CD8-positive, alpha-beta memory T cell (primary cell): ENCODE measurements at places on chromosomes 4 and X.

- DNase-seq, result no peak
Measured at GRCh38 chr4:73075832-73076231, 6.3 kb upstream of the COX18 start.

- no peak for DNase-seq
Measured at GRCh38 chr4:74189331-74190043, 31.6 kb downstream of the MTHFD2L start.

- DNase-seq, result no peak
Measured at GRCh38 chrX:132428896-132429295, 59.9 kb downstream of the MBNL3 start.

GRCh38 chr4:6742989-6743388 lies 27.0 kb downstream of the BLOC1S4 start:
- DNase-seq, result no peak

- DNase-seq, result no peak
Measured at GRCh38 chr4:155809835-155810234, 51.0 kb downstream of the GUCY1B1 start.

GRCh38 chr4:137531986-137532868 lies at the start of gene PCDH18:
Gene PCDH18 (minus strand): TSS chr4:137532494. CDS start chr4:137532088, 406 bp downstream.
- no peak for DNase-seq

GRCh38 chr4:8736090-8736825 lies 135.4 kb downstream of the HMX1 start:
- no peak for DNase-seq

DNA sequence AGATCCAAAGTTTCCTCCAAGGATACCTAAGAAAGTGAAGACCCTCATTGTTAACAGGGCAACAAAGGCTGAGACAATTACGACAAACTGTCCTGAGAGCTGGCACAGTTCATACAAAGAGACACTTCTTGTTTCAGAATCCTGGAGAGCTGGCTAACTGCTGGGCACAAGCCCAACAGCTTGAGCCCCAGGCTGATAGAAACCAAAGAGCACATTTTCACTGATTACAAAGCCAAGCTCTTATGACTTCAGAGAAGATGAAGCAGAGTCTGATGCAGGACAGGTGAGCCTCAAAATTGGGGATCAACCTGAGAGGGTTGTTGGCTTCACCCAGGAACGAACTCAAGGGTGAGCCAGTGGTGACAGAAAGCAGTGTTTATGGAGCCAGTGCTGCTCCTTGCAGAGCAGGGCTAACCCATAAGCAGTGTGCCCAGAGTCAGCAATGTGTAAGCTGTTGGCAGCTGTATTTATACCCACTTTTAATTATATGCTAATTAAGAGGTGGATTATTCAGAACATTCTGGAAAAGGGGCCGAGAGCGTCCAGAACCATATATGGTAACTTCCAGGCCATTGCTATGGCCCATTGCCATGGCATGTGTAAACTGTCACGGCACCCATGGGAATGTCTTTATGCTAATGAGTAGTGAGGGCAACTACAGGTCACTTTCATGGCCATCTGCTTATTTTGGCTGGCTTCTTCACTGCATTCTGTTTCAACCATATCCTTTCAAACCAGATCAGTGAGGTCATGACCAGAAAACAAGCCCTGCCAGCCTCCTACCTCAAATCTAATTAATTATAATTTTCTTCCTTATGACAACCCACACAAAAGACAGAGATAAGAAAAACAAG lies 183.7 kb downstream of the EVC2 start:
- no peak for DNase-seq

DNA sequence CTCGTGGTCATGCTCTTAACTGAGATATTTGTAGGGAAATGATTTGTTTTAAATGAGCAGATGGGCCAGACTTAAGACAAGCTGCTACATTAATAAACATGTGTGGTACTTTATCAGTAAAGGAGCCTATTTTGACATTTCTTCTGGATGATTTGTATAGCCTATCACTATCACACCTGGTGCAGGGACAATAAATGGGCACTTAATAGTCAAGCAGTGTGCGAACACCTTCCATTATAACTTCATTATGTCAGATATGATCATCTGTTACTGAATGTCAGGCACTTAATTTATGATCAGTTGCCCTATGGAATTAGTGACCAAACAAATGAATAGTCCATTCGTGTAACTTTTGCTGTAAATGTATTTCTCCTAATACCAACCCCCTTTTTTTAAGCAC lies 628.8 kb downstream of the ADGRL3 start:
- DNase-seq, result no peak

DNA sequence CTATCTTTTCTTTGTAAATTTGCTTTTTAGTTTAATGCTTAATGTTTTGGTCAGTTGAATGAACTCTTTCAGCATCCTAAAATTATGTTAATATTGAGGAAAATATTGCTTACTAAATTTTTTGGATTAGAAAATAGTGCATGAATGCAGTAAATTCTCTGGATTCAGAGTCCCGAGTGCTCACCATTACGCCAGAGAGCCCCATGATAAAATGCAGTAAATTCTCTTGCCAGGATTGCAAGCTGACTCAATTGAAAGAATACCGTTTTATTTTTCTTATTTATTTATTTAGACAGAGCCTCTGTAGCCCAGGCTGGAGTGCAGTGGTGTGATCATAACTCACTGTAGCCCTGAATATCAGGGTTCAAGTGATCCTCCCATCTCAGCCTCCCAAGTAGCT lies 60.9 kb upstream of the ENPEP start:
- no peak for DNase-seq

GRCh38 chr4:2662598-2662997 lies 93.5 kb downstream of the TNIP2 start:
- DNase-seq, result no peak

DNA sequence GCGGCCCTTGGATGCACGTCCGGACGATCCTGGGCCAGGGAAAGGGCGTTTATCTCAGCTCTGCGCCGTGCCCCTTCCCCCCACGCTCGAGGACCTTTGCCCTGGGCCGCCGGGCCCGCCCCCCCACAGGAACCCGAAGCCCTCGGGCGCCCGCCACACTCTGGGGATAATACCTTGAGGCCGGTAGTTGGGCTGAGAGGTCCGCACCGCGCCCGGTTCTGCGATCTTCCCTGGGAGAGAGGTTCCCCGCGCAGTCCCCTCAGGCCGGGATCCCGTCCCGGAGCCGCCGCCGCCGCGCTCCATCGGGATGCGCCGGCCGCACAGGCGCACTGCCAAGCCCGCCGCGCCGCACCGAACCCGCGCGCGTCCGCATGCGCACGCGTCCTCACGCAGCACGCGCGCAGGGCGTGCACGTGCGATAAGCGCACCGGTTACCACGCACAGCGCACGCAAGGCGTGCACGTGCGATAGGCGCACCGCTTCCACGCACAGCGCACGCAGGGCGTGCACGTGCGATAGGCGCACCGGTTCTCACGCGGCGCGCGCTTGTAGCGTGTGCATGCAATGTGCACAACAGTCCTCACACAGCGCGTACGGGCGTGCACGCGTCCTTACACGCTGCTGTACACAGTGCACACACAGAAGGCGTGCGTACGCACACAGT lies at the start of gene MAP7D2:
Gene MAP7D2, minus strand, starts transcription at position 331 of the 664 bp plus-strand sequence. Its CDS starts 28 bp downstream, at position 303.
- DNase-seq, result no peak

DNA sequence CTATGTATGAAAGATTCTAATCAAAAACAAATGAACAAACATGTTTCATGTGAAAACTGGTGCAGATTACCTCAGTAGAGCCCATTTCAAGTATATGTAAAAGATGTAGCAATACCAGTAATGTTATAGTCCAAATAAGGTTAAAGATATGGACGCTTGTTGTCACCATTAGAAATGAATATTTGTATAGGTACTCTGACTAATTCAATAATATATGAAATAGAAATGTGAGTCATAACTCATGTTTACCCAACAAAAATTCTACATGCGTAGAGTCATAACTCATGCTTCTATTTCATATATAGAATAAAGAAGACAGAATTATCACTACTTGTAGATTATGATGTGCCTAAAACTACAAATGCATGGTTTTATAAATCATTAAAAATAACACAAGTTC lies 739.1 kb upstream of the DIAPH2 start:
- no peak for DNase-seq

DNA sequence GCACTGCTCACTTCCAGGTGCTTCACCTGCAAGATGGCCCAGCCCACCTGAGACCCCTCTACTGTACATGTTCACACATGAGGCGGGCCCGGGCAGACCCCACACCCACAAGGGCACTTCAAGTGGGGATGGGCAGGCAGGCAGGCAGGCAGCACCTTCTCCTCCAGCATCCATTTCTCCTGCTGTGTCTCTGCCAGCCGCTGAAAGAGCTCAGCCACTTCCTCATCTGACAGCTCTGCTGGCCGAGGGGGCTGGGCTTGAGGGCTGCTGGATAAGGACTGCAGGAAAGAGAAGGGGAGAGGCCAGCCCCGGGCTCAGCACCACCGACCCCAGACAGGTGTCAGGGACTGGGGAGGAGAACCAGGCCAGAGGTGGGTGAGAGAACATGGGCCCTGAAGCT lies 4.4 kb upstream of the KCND1 start:
- DNase-seq, result no peak

- no peak for DNase-seq
Measured at GRCh38 chr4:128686032-128686465, 123.5 kb upstream of the JADE1 start.
